ENCODE measurements at places on chromosomes 1 and 21. TPM values are rescaled to one million over a fixed set of nuclear protein-coding genes. Genes with fewer than 3 reads are reported as not detected.

DISC1 gene
- 6.6 TPM for total RNA-seq

DNA sequence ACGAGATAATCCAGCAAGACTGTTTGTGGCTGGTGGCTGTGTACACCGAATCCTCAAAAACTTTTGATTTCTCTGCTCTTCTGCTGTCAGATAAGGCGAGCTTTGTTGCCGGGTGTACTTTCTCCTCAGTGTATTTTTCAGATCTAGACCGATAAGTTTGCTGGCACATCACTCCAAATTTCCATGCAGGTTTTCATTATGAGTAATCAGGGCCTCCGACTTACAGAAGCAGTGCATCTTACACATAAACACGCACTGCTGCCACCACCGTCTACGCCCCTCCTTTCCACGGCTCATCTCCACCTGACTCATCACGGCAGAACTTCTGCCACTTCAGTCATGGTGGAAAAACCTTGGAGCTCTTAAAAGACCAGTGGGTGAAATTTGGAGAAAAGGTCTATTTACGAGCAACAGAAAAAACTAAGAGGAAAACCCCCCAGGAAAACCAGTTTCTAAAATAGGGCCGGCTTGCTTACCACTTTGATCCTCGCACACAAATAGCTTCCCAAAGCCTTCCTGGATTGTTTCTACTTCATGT, 7.7 kb downstream of the ZBTB21 start:
- no peak for DNase-seq
- no peaks in the 10 kb centered on the region for H3K27me3 ChIP-seq
- peaks cover 7% of the 10 kb centered on the region for H3K4me1 ChIP-seq
- H3K4me3 ChIP-seq = no peak overlapping the region
- no peak overlapping the region for H3K27ac ChIP-seq

DNA sequence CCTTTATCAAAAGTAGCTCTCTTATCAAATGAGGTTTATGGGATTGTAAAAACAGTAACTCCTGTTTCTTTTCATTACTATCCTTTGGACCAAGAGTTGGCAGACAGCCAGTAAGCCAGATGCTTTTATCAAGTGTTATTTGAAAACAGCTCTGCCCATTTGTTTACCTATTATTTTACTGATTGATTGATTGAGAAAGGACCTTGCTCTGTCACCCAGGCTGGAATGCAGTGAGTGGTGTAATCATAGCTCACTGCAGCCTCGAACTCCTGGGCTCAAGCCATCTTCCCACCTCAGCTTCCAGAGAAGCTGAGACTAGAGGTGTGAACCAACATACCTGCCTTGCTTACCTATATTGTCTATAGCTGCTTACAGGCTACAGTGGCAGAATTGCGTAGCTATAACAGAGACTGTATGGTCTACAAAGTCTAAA, 3.6 kb downstream of the PRKAB2 start:
- H3K4me3 ChIP-seq = peak overlapping the region; percentile 95
- H3K36me3 ChIP-seq = peaks cover 34% of the 10 kb centered on the region
- peaks cover 39% of the 10 kb centered on the region for H3K4me1 ChIP-seq
- no peak for DNase-seq
- no peaks in the 10 kb centered on the region for H3K27me3 ChIP-seq

GRCh38 chr1:107964336-107965109, 457 bp downstream of the VAV3 start:
- peaks cover 17% of the 10 kb centered on the region for H3K27me3 ChIP-seq
- DNase-seq = peak; percentile 68
- peak overlapping the region; percentile 91 for H3K4me3 ChIP-seq
- H3K36me3 ChIP-seq = no peaks in the 10 kb centered on the region
- peak overlapping the region; percentile 34 for H3K27ac ChIP-seq

GRCh38 chr1:77552626-77553025, 129.8 kb downstream of the ZZZ3 start:
- no peaks in the 10 kb centered on the region for H3K36me3 ChIP-seq
- no peak for DNase-seq
- H3K4me1 ChIP-seq = no peaks in the 10 kb centered on the region
- H3K27me3 ChIP-seq = no peaks in the 10 kb centered on the region
- H3K4me3 ChIP-seq = no peak overlapping the region

DNA sequence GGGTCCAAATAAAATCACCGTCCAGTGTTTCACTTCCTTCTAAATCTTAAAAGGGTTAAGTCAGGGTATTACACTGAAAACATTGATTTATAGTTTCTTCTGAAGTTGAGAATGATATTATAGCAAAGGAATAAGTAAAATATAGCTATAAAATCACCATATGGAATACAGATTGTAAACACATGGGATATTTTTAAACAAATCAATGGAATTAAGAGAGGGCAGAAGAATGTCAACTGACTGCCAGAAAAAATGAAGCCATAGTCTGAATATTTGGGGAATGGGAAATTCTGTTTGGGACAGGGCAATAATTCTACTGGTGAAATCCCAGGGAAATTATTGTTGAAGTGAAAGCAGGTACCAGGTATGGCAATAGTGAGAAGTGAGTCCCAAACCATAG, 664.6 kb downstream of the NCAM2 start:
- no peak for DNase-seq
- no peak overlapping the region for H3K4me3 ChIP-seq

DNA sequence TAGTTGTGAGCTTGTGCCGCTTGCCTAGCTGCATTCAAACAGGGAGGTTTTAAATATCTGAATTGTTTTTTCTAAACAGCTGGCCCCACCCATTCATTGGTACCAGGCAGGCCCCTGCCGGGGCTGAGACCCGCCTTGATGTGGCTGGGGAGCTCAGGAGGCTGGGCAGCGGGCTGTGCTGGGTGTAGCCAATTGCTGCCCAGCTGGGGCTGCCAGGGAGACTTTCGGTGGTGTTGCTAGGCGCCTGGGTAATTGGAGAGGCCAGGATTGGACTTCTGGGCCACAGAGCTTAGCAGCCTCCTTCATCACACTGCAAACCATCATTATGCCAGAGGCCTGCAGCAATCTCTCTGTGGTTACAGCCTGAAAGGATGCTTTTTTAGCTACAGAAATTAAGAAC, 12.2 kb downstream of the RHBDL2 start:
- H3K4me3 ChIP-seq = no peak overlapping the region
- H3K4me1 ChIP-seq = peaks cover 5% of the 10 kb centered on the region
- DNase-seq = no peak
- H3K36me3 ChIP-seq = no peaks in the 10 kb centered on the region
- no peaks in the 10 kb centered on the region for H3K27me3 ChIP-seq
- no peak overlapping the region for H3K27ac ChIP-seq

GRCh38 chr21:14120091-14120734, 90.5 kb downstream of the LIPI start:
- peaks cover 22% of the 10 kb centered on the region for H3K36me3 ChIP-seq
- H3K27ac ChIP-seq = no peak overlapping the region
- peaks cover 12% of the 10 kb centered on the region for H3K4me1 ChIP-seq
- H3K4me3 ChIP-seq = no peak overlapping the region
- peaks cover 4% of the 10 kb centered on the region for H3K27me3 ChIP-seq
- DNase-seq = peak; percentile 73
